T-helper 1 cell (primary cell): ENCODE measurements at places on chromosomes 7 and 10.

- no peak for DNase-seq
Observed at GRCh38 chr7:157570531-157571200, 233.9 kb downstream of the DNAJB6 start.

GRCh38 chr10:56296618-56297017 is 64.4 kb downstream of the ZWINT start:
- DNase-seq: no peak

DNA sequence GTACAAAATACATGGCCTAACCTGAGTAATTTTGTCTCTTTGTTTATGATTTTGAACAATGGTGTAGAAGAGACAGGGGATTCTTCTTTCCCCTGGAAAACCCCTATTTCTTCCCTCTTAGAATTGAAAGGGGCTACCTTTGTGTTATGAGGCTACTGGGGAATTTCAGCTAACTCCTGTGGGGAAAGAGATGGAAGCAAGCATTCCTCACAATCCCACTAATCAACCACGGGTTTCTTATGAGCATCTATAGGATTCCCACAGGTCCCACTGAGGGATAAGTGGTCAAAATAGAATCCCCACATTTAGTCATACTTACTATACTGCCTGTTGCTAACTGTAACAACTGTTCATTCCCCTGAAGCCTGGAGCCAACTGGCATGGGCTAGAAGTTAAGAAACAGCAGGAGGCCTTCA is 32.2 kb upstream of the ITGB8 start:
- DNase-seq: no peak

GRCh38 chr7:105277341-105277740 is 111.4 kb downstream of the SRPK2 start:
- no peak for DNase-seq

DNA sequence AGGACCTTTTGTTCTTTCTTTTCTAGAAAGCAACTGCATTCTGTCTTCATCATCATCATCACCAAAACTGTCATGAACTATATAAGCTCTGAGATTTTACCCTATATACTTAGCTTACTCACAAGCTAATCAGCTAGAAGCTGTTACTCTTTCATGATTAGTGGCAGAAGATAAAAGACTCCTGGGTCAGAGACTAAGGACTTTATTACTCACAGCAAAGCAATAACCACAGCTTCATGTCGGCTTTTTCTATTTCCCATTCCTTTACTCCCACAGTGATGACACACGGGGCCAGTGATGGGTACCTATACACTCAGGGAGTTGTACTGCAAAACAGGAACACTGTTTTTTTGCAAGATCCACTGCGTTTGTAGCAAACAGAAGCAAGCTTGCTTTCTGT is 8.4 kb upstream of the C10orf88 start:
- DNase-seq: no peak

DNA sequence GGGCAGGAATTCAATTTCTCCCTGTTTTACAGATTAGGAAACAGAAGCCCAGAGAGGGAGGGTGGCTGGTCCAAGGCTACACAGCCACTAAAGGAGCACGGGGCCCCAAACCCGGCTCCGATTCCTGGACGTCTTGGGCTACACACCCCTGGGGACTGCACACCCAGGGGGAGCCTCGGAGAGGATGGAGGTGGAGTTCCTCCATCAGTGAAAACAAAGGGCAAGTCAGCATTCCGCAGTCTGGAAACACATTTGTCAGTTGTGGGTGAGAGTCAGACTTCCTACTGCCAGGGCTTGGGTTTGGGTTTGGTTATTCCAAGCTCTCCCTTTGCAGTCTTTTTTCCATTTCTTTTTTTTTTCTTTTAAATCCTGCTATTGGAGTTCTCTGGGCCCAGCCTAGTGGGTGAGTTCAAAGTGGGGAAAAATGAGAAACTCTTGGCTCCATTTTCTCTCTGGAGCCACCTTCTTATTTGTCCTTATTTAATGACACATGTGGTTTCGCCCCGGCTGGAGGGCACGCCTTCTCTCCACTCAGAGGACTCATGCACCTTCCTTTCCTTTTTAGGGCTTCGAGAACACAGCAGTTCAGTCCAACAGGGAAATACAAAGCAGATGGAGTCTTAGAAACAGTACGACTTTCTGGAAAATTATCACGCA is 59.9 kb upstream of the AQP1 start:
- no peak for DNase-seq
